ENCODE measurements at places on chromosomes 3 and 15.
A peak's percentile ranks its signal among the peaks of the same experiment; 100 is the strongest.

GRCh38 chr15:58308742-58309355 lies 122.9 kb upstream of the LIPC start:
- no peak for DNase-seq

DNA sequence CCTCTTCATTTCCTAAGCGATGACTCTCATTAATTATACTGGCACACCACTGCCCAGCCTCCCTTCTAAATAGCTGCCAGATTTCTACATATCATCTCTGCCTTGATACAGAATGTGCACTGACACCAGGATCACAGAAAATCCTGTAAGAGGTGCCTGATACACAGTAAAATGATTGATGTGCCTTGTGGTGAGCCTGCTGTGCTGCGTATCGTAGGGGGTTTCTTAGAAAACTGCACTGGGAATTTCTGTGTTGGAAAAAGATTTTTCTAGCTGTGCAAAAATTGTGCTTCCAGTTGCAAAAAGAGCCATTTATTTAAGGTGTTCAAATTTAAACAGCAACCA lies 3.0 kb upstream of the PLCH1 start:
- no peak for DNase-seq

DNA sequence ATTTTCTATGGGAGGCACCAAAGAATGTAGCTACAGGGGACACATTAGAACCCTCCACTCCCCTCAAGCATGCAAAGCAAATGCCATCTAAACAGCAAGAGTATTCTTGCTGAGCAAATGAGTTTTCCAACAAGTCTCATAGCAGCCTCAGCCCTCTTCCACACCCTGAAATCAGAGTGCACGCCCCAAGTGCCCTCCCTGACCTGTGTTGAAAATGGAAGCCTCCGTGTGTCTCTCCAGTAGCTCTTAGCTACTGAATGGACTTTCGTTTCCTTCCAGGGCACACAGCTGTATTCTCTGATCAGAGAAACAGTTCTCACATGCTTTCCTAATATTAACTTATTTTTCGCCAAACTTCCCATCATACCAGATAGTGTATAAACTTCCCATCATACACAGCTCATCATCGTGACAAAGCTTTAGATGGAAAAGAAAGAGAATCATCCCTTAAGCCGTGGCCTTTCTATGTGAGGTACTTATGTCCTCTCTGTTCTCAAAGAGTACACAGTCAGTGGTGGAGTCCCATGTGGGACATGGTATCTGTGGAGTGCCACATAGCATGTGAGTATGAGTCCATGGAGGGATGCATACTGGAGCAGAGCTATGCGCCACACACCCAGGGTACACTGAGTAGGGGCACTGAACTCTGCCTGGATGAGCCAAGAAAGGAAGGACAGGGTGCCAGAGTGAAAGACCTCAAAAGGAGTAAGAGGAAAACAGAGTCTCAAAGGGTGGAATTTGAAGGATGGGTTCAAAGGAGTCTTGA lies 434.5 kb downstream of the MCTP2 start:
- no peak for DNase-seq

DNA sequence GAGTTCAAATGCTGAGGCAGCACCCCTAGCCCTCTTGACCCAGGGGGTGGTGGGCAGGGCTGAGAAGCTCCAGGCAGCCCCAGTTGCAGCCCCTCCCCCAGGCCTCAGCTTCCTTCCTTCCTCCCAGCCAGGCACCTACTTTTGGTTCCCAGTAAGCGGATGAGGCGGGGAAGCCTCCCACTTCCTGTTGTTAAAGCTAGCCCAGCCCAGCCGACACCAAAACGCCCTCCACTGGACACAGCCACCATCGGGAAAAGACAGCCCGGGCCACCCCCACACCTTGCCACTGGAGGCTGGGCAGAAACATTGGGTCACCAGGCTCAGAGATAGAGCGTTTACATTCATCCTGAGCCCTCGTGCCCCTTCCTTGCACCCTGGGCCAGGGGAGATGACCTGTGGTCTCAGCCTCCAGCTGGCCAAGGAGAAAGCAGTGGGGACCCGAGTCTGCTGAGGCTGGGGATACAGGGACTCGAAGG lies 3.5 kb downstream of the DUSP7 start:
- DNase-seq = peak; percentile 80

- DNase-seq = no peak
Observed at GRCh38 chr15:68816795-68817303, 3.8 kb downstream of the ANP32A start.

GRCh38 chr3:160226026-160226907 lies 1.0 kb downstream of the C3orf80 start:
- no peak for DNase-seq

DNA sequence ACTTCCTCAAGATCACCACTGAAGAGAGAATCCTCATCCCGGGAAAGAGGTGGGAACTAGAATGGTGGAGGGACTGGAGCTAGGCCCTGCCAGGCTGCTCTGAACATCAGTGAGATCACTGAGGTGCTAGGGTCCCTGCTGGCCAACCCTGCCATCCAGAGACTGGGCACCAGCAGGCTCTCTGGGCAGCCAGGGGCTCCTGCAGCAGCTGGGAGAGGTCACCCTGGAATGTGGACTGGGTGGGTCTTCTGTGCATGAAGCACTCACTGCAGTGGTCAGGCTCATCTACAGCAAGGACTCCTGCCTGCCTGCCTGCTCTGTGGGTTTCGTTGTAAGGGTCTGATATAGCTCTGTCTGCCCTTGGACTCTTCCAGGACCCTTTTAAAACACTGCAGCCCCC lies 24.9 kb downstream of the ALS2CL start:
- DNase-seq = no peak

GRCh38 chr3:182185313-182185712 lies 473.6 kb downstream of the SOX2 start:
- no peak for DNase-seq

GRCh38 chr3:62982795-62983455 lies 107.7 kb upstream of the CADPS start:
- DNase-seq = no peak

- DNase-seq = no peak
Observed at GRCh38 chr3:182259579-182259978, 533.7 kb upstream of the ATP11B start.

- no peak for DNase-seq
Observed at GRCh38 chr3:114447545-114447944, 153.7 kb downstream of the TIGIT start.

- DNase-seq = peak; percentile 90
Observed at GRCh38 chr3:71710906-71711494, 14.2 kb downstream of the EIF4E3 start.

DNA sequence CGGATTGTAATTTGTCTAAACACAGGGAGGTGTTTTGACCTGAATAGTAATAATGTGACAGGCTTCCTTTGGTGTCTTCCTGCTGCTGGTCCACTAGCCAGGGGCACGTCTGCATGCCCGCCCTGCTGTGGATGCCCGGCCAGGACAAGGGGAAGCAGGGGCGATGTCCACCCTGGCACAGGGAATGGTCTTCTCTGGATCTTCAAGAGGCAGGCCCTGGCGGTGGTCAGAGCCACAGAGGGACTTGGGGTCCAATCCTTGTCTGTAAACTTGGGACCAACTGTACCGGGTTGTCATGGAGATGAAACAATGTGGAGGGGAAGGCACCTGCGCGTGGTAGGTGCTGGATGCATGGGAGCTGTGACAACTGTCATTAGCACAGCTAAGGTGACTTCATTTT lies 134.1 kb downstream of the RPLP1 start:
- no peak for DNase-seq

GRCh38 chr3:59180006-59180405 lies 130.2 kb upstream of the CFAP20DC start:
- DNase-seq = no peak

DNA sequence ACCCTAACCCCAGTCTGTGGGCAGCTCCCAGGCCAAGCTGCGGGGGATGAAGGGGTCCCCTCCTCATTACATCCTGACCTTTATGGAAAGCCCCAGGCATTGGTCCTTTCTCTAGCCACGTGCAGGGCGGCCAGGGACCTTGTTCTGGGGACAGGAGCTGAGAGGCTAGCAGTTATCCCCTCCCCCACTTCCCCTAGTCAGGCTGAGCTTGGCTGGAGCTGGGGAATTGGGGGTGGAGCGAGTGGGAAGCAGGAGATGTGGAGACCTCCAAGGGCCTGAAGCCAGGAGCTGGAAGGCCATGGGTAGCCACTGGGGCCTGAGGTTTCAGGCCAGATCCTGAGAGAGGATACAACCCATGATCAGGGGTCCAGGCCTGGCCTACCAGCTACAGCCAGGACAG lies 45.8 kb downstream of the DNAH1 start:
- no peak for DNase-seq

DNA sequence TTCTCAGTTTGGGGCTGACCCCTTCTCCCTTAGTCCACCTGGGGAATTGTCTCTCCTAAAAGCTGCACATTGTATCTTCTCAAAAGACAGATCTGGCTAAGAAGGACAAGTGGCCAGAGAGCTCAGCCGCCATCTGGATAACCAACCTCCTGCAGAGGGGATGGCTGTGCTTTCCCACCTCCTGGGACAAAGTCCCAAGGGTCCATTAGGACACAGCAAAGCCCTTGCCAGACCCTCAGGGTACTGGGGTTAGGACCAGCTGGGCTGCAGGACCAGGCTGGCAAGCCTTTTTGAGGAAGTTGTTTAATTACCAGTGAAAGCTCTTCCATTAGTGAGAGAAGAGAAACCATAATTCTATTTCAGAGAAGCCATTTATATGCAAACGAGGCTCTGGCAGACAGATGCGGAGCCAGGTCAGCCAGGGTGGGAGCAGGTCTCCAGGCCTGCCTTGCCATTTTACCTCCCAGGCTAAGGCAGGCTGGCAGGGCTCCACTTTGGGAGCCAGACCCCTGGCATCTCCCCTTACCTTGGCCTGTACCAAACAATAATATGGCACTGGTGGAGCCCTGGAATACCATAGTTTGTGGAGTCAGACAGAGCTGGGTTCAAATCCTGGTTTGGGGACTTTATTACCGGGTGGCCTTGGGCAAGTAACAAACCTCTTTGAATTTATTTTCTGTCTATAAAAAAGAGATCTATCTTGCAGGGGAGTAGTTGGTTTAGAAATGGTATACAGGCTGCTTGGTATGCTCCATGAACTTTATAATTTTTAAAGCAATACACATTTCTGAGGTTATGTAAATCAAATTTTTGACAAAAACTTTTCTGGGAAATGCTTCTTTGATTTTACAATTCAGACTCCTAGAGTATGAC lies 17.9 kb downstream of the SHF start:
- DNase-seq = no peak

DNA sequence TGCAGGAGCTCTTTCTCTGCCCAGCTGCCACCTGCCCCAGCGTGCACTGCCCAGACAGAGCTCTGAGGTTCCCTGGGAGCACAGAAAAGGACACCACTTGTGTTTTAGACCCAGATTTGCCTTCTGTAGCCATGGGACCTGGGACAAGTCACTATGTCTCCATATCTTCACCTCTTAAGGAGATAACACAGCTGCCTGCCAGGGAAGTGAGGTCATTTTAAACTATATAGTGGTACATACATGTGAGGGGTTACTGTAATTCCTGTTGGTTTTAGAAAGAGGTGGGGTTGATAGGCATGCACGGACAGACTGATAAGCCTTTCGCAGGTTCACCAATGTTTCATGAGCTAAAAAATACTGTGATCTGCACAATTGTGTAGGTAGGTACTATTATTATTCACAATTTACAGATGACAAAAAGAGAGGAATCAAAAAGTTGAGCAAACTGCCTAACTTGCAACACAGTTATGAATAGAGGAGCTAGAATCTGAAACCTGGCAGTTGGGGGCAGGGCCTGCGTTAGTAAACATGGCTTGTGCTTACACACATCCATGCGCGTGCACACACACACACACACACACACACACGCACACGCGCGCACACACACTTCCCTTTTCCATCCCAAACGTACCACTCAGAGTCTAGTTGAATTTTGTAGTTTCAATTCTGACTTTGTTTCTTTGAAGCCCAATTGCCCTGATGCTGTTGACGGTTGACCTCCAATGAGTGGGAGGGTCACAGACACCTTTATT lies 193.6 kb downstream of the FAM43A start:
- no peak for DNase-seq

DNA sequence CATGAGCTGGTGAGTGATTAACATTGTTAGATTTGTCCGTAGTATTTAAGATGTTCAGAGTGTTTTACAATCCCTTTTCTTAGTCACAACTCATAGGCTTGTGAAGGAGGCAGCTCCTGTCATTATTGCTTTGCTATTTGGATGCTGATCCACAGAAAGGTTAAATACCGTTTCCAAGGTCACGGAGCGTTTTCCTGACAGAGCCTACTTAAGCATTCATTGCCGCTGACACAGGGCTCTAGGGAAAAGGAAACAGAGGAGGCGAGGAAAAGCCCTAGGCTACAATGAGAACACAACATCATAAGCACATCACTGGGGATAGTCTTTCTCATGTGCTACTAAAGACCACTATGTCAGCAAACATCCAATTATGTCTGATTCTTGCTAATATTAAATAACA lies 38.5 kb upstream of the CPB1 start:
- DNase-seq = peak; percentile 85

GRCh38 chr3:132758740-132759139 lies 36.5 kb upstream of the NPHP3 start:
- no peak for DNase-seq

- DNase-seq = no peak
Observed at GRCh38 chr3:43102773-43103480, 3.0 kb downstream of the POMGNT2 start.

DNA sequence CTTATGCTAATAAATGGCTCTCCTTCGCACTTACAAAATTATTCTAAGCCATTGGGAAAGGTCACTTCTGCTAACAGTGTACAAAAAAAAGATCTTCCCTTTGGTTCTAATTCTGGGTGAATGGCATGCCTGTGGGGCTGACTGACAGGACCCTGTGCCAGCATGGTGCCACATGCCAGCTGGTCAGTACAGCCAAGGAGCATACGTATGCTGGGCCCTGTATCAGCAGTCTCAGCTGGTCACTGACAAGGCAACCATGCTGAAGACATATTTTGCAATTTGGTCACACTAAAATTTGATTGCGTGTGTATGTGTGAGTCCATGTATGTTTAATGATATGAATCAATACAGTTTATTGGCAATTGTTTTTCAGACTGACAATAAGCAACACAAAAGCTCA lies 246.1 kb downstream of the TBL1XR1 start:
- no peak for DNase-seq

- DNase-seq = no peak
Observed at GRCh38 chr15:101203029-101203573, 48.7 kb downstream of the CHSY1 start.

DNA sequence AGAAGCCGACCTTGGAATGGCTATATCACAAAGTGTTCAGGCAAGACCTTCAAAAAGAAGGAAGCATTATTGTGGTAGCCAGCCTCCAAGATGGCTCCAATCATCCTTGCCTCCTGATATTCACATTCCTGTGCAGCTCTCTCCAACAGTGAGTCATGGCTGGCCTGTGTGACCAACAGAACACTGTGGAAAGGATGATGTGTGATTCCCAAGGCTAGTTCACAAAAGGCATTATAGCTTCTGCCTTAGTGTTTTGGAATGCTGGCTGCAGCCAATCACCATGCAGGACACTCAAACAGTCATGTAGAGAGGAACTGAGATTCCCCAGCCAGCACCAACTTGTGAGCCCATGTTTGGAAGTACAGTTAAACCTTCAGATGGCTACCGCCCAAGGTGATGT lies 102.6 kb downstream of the EFL1 start:
- no peak for DNase-seq

DNA sequence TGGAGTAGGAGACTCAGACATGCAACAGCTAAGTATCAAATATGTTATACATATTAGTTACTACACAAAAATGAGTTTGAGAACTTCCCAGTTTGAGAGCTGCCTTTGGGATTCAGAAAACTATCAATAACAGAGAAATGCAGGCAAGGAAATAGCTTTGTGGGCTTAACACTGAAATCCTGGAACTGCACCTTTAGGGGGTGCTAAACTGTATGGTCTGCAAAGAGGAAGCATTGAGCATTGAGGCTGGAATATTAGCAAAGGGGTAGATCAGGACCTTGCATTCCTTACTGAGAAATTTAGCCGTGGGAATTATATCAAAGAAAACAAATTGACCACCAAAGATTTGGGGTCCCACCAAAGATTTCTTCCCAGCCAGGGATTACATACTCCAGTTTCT lies 580.0 kb downstream of the ZNF385D start:
- DNase-seq = no peak
